ENCODE measurements at places on chromosomes 13 and 19. TPM values are rescaled to one million over a fixed set of nuclear protein-coding genes. Genes with fewer than 3 reads are reported as not detected.
A peak's percentile ranks its signal among the peaks of the same experiment; 100 is the strongest.

The ERICH4 gene
- total RNA-seq: not detected

The CYP4F8 gene
- total RNA-seq: not detected

The SNAPC2 gene
- 20.7 TPM for total RNA-seq

The KLK4 gene
- total RNA-seq: not detected

The NKPD1 gene
- total RNA-seq: 0.31 TPM

The CGB5 gene
- total RNA-seq: not detected

DNA sequence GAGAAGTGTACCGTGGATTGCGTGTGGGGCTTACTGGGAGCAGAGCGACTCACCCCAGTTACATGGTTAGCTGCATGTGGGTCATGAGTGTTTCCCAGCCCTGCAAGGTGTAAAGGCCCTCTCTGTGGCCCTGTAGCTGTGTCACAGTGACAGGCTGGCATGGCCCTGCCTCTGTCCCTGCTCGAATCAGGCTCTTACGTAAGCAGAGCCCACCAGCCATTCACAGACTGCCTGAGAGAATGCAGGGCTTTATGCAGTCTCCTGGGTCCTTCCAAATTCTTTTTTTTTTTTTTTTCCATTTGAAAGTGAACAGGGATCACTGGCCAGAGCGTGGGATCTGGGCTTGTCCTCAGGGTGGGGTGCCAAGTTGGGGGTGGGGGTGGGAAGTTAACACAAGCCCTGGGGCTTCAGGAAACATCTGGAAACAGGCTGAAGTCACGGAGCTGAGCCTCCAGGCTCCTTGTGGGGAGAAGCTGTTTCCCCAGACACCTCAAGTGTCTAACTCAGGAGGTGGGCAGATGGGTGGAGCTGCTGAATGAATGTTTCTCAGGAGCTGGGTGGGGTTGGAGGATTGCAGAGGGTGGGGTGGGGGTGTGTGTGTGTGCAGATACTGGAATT, 13.4 kb downstream of the TECR start:
- no peak overlapping the region for H3K27ac ChIP-seq
- no peaks in the 10 kb centered on the region for H3K27me3 ChIP-seq
- no peak overlapping the region for H3K4me3 ChIP-seq
- no peak for DNase-seq
- H3K4me1 ChIP-seq: peaks cover 3% of the 10 kb centered on the region

- H3K4me1 ChIP-seq: no peaks in the 10 kb centered on the region
- H3K27ac ChIP-seq: no peak overlapping the region
- no peaks in the 10 kb centered on the region for H3K36me3 ChIP-seq
- no peak overlapping the region for H3K4me3 ChIP-seq
Measured at GRCh38 chr13:108427355-108427754, 157.8 kb downstream of the TNFSF13B start.

GRCh38 chr13:36918246-36919131, 1.5 kb downstream of the SMAD9 start:
- H3K4me3 ChIP-seq: peak overlapping the region; percentile 40
- H3K27me3 ChIP-seq: peaks cover 67% of the 10 kb centered on the region
- H3K36me3 ChIP-seq: no peaks in the 10 kb centered on the region
- H3K27ac ChIP-seq: no peak overlapping the region
- DNase-seq: no peak

DNA sequence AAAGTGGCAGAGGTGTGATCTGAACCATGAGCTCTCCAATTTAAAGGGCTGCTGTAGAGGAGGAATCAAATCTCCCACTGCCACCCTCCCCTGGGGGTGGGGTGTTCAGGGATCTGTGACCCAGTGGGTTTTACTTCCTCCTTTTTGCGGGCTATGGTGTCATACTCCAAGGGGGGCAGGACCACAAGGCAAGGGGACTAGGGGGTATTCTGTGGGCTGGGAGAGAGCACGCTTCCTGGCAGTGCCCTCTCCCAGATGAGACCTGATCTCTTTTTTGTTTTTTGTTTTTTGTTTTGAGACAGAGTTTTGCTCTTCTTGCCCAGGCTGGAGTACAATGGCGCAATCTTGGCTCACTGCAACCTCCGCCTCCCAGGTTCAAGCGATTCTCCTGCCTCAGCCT, 10.3 kb downstream of the PLD3 start:
- H3K36me3 ChIP-seq: peaks cover 5% of the 10 kb centered on the region
- H3K27ac ChIP-seq: no peak overlapping the region
- H3K4me1 ChIP-seq: peaks cover 28% of the 10 kb centered on the region
- DNase-seq: no peak
- H3K27me3 ChIP-seq: no peaks in the 10 kb centered on the region

- peaks cover 3% of the 10 kb centered on the region for H3K4me1 ChIP-seq
- no peak for DNase-seq
Measured at GRCh38 chr13:28475916-28476725, 18.8 kb downstream of the FLT1 start.

DNA sequence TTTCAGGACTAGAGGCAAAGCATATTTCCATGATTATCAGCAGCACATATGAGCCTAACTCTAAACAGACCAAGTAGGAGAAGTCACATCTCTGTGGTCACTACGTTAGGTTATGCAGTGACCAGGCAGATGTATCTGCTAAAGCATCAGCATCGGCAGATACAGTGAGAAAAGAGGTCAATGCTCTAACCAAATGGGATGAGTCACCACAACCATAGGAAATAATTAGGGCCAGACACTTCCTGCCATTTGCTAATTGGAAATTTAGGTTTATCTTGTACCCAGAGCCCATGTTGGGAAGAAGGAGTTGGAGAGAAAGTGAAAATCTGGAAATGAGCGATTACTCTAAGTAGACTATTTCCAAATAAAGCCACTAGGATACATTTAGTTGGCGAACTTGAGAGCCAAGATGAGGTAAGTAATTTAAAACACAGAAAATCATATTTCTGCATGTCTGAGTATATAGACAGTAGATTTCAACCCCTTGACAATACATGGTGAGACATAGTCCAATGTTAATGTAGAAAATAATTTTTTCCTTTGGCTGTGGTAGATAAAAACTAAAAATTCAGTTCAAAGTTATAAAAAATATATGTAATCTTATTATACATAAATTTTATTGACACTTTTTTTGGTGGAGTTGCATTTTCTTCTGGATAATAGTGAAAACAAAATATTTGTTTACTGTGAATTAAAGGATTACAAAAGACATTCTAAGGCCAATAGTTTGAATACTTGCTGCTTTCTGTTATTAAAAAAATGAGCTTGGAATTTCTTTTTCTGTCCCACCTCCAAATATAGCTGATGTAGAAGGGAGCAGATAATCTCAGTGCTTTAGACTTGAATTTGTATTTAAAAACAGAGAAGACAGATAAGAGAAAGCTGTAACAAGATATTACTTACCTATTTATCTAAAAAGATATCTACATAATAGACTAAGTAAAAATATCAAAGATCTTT, 104.4 kb upstream of the CSNK1A1L start:
- H3K4me1 ChIP-seq: no peaks in the 10 kb centered on the region
- no peak for DNase-seq
- no peaks in the 10 kb centered on the region for H3K36me3 ChIP-seq

GRCh38 chr19:8731428-8732169, 10.2 kb downstream of the OR2Z1 start:
- H3K4me1 ChIP-seq: no peaks in the 10 kb centered on the region
- H3K27me3 ChIP-seq: peaks cover 3% of the 10 kb centered on the region
- no peak overlapping the region for H3K27ac ChIP-seq
- no peak overlapping the region for H3K4me3 ChIP-seq

DNA sequence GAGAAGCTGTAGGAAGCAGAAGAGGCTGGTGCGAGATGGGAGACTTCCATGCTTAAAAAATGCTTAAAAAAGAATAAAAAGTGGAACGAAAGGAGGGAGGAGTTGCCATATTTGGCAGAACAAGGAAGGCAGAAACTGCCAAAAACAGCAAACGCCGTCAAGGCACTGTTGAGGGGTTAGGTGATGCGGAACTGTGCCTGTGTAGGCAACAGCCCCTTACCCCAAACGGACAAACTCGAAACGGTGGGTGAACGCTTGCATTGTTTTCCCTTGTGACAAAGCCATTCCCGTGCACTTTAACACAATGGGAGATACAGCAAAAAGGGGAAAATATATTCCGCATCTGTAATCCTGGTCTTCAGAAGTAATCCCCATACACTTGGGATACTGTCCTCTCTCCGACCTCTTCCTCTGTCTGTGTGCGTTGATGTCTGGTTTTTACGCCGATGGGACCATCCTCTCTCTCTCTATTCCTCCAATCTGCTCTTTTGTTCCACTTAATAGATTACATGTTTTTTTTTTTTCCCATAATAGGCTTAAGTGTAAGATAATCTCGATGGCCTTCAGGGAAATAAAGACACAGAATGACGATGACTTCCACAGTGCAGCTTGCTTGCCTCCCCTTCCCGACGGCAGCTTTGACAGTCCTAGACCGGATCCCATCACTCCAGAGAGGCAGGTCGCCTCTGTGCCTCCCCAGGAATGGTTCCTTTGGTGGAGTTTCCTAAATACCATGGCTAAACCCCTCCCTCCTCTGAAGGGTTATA, 132.7 kb upstream of the RNF113B start:
- H3K4me3 ChIP-seq: no peak overlapping the region
- peaks cover 2% of the 10 kb centered on the region for H3K27me3 ChIP-seq
- DNase-seq: no peak
- H3K27ac ChIP-seq: no peak overlapping the region

DNA sequence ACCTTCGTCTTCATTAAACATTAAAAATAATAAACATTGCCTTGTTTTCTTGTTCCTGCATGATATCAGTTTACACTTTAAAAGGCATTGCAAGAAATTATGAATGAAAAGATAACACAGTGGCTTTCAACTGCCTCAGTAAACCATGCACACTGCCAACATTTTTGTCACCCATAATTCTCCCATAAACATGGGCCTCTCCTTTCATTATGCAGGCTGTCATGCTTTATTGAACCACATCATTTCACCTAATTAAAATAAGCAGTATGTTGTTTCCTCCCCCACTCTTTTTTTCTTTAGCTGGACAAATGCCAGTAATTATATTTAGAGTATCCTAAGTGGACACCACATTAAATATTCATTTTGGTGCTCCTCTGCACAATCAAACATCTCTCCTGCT, 1566.5 kb upstream of the SLC10A2 start:
- H3K27me3 ChIP-seq: no peaks in the 10 kb centered on the region
- H3K27ac ChIP-seq: no peak overlapping the region
- H3K4me3 ChIP-seq: no peak overlapping the region
- H3K36me3 ChIP-seq: no peaks in the 10 kb centered on the region
- DNase-seq: no peak

DNA sequence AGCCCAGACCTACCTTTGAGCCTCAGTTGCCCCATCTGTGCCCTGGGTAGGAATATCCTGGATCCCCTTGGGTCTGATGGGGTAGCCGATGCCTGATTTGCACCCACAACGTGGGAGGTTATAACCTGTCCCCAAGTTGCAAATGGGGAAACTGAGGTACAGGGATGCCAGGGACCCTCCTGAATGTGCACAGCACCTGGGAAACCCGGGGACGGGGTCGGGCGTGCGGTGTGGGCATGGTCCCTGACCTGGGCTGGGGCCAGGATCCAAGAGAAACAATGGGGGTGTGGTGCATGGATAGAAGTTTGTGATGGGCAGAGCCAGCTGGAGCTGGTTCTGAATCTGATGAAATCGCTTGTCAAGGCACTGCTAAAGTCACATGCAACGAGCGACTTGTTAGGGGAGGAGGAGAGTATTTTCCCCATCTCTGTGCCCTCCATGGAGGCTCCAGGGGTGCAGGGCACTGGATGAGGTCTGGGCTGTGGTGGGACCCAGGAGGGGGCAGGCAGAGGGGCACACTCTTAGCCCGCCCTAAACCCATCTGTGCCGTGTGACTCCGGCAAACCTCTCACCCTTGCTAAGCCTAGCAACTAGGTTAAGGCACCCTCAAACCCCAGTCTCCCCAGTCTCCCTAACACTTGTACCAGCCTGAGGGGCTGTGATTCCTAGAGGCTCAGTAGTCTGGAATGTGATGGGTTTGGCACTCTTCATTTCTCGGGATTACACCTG, 749 bp downstream of the GDF15 start:
- H3K27ac ChIP-seq: no peak overlapping the region
- peaks cover 7% of the 10 kb centered on the region for H3K4me1 ChIP-seq
- no peak for DNase-seq
- no peak overlapping the region for H3K4me3 ChIP-seq
- peaks cover 56% of the 10 kb centered on the region for H3K27me3 ChIP-seq

GRCh38 chr13:28503182-28503967, 8.4 kb upstream of the FLT1 start:
- no peak for DNase-seq
- no peak overlapping the region for H3K27ac ChIP-seq
- H3K36me3 ChIP-seq: no peaks in the 10 kb centered on the region
- H3K4me1 ChIP-seq: peaks cover 6% of the 10 kb centered on the region
- peaks cover 13% of the 10 kb centered on the region for H3K27me3 ChIP-seq
- H3K4me3 ChIP-seq: no peak overlapping the region

- H3K4me3 ChIP-seq: no peak overlapping the region
- no peaks in the 10 kb centered on the region for H3K27me3 ChIP-seq
- H3K27ac ChIP-seq: no peak overlapping the region
Measured at GRCh38 chr13:22592515-22592914, 588.3 kb upstream of the SGCG start.

DNA sequence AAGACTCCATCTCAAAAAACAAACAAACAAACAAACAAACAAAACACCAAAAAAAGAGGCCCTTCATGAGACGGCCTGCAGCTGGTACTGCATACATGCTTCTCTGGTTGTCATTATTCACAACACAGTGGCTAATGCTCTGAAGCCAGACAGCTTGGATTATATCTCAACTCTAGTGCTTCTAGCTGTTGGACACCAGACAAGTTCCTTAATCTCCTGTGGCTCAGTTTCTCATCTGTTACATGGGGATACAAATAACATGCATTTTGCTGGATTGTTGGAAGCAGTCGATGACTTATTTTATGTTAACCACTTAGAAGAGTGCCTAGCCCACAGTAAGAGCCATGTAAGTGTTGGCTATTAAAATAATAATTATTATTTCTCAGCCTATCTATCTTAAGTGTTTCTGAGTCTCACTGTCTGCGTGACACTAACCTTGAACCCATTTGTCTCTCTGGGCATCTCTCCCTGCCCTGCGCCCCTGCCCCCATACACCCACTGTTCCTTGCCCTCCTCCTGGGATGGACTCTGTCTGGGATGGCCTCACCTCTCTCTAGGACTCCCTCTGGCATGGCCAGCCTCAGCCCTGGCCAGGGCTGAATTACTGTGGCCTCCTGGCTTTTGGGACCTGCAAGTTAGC, 3.1 kb upstream of the JUNB start:
- no peaks in the 10 kb centered on the region for H3K27me3 ChIP-seq
- no peak overlapping the region for H3K4me3 ChIP-seq
- H3K36me3 ChIP-seq: no peaks in the 10 kb centered on the region
- no peak for DNase-seq
- H3K27ac ChIP-seq: peak overlapping the region; percentile 50
- peaks cover 23% of the 10 kb centered on the region for H3K4me1 ChIP-seq
